Nasal cavity respiratory epithelium epithelial cell of viscerocranial mucosa (primary cell): ENCODE measurements at places on chromosomes 4 and X. TPM values are rescaled to one million over a fixed set of nuclear protein-coding genes. Genes with fewer than 3 reads are reported as not detected.

The CSAG3 gene
- total RNA-seq: not detected in 2 replicates

The NAP1L3 gene
- total RNA-seq: not detected in 2 replicates

The GDPD2 gene
- 0.14 and 1.0 TPM in 2 replicates for total RNA-seq

The PAK3 gene
- total RNA-seq: under 0.01 and 0.07 TPM in 2 replicates

The KLHL4 gene
- under 0.01 and 0.64 TPM in 2 replicates for total RNA-seq

The KIF4A gene
- 0.14 and 0.34 TPM in 2 replicates for total RNA-seq

The SPANXN1 gene
- total RNA-seq: not detected in 2 replicates

The ARHGAP24 gene
- total RNA-seq: 5.5 and 34.3 TPM in 2 replicates

The SLC10A6 gene
- total RNA-seq: 0.71 and 41.0 TPM in 2 replicates

The THAP9 gene
- total RNA-seq: 5.5 and 5.6 TPM in 2 replicates

The FAT1 gene
- 505 and 521 TPM in 2 replicates for total RNA-seq

The MAGEB1 gene
- not detected in 2 replicates for total RNA-seq

The PROM1 gene
- total RNA-seq: 0.34 and 1.4 TPM in 2 replicates

The IL9R gene
- total RNA-seq: 0.14 TPM in 1 of 2 replicates, not detected in the other

The FGFRL1 gene
- 15.0 and 25.3 TPM in 2 replicates for total RNA-seq

The NOX1 gene
- not detected in 2 replicates for total RNA-seq

The NWD2 gene
- 0.07 and 0.34 TPM in 2 replicates for total RNA-seq

The OCIAD2 gene
- 188 and 241 TPM in 2 replicates for total RNA-seq

The NUP62CL gene
- 3.4 and 4.1 TPM in 2 replicates for total RNA-seq

The NDST3 gene
- total RNA-seq: not detected in 2 replicates

The INPP4B gene
- total RNA-seq: 35.6 and 39.3 TPM in 2 replicates

The PLS3 gene
- 274 and 307 TPM in 2 replicates for total RNA-seq

The MAGEB2 gene
- not detected in 2 replicates for total RNA-seq

The ADAM29 gene
- not detected in 2 replicates for total RNA-seq

The CHRDL1 gene
- not detected in 2 replicates for total RNA-seq

The UGT2A1 gene
- not detected in 2 replicates for total RNA-seq

The BMP3 gene
- total RNA-seq: under 0.01 and 0.36 TPM in 2 replicates

The TMPRSS11F gene
- 4.8 and 8.7 TPM in 2 replicates for total RNA-seq

The FAT4 gene
- 1.4 and 2.3 TPM in 2 replicates for total RNA-seq

The BRS3 gene
- not detected in 2 replicates for total RNA-seq

The GC gene
- total RNA-seq: not detected in 2 replicates

The FMR1NB gene
- total RNA-seq: not detected in 2 replicates

The RHOXF2 gene
- total RNA-seq: not detected in 2 replicates

The CXXC4 gene
- 0.43 TPM in 1 of 2 replicates, not detected in the other for total RNA-seq

The FRG2 gene
- total RNA-seq: not detected in 2 replicates

The SMIM31 gene
- total RNA-seq: not detected in 2 replicates

The VCX gene
- not detected in 2 replicates for total RNA-seq

The UGT8 gene
- 0.34 and 0.57 TPM in 2 replicates for total RNA-seq

The HELQ gene
- 9.9 and 11.2 TPM in 2 replicates for total RNA-seq

The SLC7A11 gene
- total RNA-seq: 122 and 291 TPM in 2 replicates

The DRD5 gene
- 0.14 TPM in 1 of 2 replicates, not detected in the other for total RNA-seq

The TCP11X2 gene
- total RNA-seq: not detected in 2 replicates

The AREG gene
- total RNA-seq: 576 and 714 TPM in 2 replicates

The CCDC149 gene
- 4.4 and 10.6 TPM in 2 replicates for total RNA-seq

The LRP2BP gene
- 0.34 and 0.43 TPM in 2 replicates for total RNA-seq

The EGFL6 gene
- total RNA-seq: under 0.01 and 1.00 TPM in 2 replicates

The TLR3 gene
- 0.68 and 7.5 TPM in 2 replicates for total RNA-seq

The IL15 gene
- 0.34 and 4.5 TPM in 2 replicates for total RNA-seq

The ABCE1 gene
- total RNA-seq: 232 and 235 TPM in 2 replicates

The HERC5 gene
- 1.1 and 2.4 TPM in 2 replicates for total RNA-seq

The OCRL gene
- 27.0 and 38.2 TPM in 2 replicates for total RNA-seq

The NAA11 gene
- not detected in 2 replicates for total RNA-seq

The SMIM43 gene
- total RNA-seq: not detected in 2 replicates

The TMEM154 gene
- 23.6 and 30.8 TPM in 2 replicates for total RNA-seq

The GPR34 gene
- total RNA-seq: not detected in 2 replicates

The CLNK gene
- not detected in 2 replicates for total RNA-seq
